ENCODE measurements at places on chromosomes 7 and 10.
A peak's percentile ranks its signal among the peaks of the same experiment; 100 is the strongest.

DNA sequence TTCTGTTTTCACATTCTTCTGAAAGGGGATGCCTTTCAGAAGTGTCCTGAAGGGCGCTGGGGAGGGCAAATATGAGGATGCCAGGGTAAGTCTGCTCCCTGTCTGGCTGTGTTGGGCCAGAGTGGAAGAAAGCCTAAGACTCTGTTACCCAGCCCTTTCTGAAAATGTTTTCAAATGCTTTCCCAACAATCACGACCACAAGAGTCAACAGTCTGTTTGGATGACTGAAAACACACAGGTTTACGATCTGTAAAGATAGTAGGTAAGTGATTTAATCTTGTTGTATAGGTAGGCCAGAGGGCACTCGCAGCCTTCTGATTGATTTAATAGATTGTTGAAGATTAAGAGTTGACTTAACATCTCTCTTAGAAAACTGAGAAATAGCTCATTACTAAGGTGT lies 13.2 kb downstream of the SGPL1 start:
- ATAC-seq = no peak

DNA sequence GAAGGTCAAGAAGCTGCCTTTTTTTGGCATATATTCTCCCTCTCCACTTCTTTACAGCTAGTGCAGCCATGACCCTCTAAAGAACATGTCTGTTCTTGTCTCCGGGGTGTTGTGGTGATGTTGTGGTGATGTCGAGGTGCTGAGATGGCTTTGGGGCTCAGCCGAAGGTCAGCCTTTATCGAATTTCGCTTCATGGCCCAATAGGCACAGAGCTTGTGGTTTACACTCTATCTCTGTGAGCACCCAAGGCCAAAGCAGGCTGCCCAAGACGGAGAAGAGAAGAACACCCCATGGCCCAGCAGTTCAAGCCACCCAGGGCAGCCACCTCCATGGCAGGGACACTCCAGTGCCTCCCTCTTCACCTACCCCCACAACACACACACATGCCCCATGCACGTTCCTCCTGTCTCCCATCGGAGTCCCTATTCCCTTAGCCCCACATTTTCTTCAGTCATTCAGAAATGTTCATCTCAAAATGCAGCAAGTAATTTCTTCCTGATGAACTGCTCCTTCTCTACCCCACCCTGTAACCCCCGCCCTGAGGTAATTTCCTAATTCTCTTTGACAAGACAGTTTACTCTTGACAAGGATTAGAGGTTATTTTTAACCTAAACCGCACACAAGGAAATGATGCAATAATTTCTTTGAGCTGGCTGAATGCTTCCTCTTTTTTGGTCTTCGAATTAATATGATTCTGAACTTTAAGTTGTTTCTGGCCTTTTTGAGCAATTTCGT lies 18.6 kb upstream of the ADRB1 start:
- peak; percentile 87 for ATAC-seq

DNA sequence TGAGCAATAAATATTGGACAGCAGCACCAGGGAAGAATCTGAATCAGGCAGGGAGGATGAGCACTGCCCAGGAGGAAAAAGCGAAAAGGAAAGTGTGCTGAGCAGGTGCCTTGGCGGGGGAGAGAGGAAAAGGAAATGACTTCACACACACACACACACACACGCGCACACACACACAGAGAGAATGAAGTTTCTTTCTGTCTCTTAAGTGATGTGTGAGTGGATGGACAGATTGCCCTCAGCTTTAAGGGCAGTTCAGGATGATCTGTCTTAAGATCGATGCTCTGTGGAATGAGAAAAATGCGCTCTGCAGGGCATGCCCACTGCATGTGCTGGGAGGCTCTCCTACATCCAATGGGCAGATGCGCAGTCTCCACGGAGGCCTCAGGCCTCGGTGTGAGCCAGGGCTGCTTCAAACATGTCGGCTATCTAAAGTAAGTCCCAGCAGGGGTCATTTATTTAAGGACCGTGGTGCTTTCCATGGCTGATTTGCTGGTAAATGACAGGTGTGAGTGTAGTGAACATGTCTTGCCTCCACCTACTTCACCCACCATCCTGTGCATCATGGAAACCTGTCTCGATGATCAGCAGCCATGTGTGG lies 2.5 kb upstream of the ACBD5 start:
- ATAC-seq = peak; percentile 49

- no peak for ATAC-seq
Measured at GRCh38 chr7:256461-256940, 33.5 kb upstream of the FOXL3 start.

DNA sequence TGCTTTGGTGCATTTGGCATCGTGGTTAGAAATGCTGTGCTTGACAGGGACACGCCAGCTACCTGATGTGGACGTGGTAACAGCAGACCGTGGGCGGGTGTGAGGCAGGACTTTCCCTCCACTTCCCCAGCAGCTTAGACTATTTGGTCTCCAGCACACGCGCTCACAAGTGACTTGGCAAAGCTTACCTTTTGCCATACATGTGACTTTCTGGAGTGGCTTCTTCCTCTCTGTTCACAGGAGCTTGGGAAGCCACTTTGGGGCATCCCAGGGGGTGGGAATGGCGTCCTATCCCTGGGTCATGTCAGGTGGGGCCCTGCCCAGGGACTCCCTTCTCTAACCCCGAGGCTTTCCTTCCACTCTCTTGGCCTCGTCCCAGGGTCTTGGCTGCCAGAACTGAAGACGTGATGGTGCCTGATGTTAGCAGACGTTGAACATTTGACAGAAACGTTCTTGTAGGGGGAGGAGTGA lies 228.7 kb upstream of the KLF6 start:
- ATAC-seq = peak; percentile 81

DNA sequence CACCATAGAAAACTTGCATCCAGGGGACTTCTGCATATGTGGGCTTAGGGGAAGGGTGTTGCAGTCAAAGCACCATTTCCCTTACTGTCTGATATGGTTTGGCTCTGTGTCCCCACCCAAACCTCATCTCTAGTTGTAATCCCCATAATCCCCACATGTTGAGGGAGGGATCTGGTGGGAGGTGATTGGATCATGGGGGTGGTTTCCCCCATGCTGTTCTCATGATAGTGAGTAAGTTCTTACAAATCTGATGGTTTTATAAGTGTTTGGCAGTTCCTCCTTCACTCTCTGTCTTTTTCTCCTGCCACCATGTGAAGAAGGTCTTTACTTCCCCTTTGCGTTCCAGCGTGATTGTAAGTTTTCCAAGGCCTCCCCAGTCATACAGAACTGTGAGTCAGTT lies 177.4 kb downstream of the ADK start:
- no peak for ATAC-seq

- no peak for ATAC-seq
Measured at GRCh38 chr7:226281-226895, 34.0 kb downstream of the FAM20C start.

- ATAC-seq = peak; percentile 72
Measured at GRCh38 chr10:5551531-5552375, 27.0 kb downstream of the CALML3 start.

- no peak for ATAC-seq
Measured at GRCh38 chr7:92108821-92109220, 25.5 kb downstream of the CYP51A1 start.

DNA sequence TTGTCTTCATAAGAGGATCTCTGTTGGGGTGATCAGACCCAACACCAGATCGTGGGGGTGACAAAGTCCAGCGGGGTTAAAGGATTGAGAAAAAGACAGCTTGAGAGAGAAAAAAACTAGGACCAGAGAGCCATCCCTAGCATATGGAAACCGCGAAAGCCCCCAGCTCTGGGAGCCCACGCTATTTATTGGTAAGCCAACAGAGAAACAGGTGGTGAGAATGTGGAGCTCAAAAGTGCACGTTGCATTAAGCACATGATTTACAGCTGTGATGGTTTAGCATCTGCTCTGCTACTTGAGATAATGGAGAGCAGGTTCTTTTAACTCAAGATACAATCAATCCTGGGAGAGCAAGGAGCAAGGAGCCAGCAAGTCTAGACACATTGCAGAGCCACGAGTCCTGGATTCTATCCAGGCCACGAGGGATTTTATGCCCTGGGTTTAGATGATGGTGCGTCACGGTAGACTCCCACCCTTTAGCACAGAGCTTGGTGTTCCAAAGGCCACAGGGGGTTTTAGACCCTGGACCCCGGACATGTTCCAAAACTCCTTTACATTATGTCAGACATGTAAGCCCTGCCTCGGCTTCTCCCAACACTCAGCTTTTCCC lies 755.2 kb upstream of the SORCS1 start:
- ATAC-seq = no peak

DNA sequence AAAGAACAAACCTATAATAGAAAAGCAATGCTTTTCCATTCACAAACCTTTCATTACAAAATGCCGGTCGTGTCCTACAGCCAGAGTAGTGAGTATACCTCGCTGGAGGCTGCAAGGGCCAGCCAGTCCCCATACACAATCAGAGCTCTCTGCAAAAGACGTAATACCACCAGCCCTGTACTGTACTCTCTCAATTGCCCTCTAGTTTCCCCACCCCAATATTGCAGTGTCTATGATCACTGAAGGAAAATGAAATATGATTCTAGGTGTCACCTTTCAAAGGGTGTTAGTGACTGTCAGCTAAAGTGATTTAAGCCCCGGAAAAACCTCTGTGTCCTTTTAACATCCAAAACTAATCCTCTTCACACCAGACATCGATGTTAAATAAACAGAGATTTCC lies 24.8 kb downstream of the PLXNA4 start:
- ATAC-seq = no peak

DNA sequence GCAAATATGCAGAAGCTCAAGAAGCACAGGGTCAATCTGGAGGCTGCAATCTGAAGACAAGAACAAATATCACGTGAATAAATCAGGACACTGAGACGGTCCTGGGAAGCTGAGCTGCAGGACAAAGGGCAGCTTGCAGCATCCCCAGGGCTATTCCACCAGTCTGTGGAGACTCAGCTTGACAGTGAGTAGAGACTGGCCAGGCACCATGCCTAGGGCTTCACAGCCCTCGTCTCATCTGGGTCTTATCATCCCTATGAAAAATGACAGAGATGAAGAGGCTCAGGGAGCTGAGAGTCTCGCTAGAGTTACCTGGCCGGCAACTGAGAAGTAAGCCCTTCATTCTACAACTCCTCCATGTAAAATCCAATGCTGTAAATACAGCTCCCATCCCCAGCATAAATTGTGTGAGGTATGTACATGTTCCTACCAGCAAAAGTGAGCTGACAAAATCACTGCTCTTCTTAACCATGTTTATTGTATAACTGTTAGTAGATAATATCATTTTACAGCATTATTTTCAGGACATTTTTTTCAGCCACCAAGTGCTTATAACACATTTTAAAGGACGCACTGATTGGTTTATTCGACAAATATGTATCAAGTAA lies 186.6 kb upstream of the IGFBP3 start:
- peak; percentile 34 for ATAC-seq

GRCh38 chr7:118184565-118184940 lies 589 bp downstream of the LSM8 start:
- ATAC-seq = no peak

DNA sequence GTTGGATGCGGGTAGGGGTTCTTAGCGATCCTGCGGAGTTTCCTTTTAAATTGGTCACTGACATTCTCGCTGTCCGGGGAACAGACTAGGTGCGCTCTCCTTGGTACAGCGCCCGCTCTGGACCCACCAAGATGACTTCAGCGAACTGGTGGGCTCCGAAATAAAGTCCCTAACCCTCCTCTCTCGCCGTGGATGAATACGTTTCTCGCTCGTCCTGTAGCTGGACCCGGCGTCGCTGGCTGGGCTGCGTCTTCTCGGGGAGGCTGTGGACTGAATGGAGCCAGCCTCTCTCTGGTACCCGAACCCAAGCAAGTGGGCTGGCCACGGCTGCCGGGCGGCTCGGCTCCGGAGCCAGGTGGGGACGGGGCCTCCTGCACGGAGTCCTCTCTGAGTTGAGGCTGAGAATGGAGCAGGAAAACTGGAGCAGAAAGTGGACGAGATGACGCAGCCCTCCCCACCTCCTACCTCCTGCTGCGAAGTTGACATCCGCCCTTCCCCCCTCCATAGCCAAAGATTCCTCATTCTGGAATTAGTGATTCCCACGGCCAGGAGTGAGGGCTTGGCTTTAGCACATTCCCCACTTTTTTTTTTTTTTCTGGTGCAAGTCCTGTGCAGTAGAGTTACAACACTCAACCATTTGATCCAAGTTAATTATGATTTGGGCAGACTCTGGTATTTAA lies 1.5 kb downstream of the UNC5B start:
- no peak for ATAC-seq

DNA sequence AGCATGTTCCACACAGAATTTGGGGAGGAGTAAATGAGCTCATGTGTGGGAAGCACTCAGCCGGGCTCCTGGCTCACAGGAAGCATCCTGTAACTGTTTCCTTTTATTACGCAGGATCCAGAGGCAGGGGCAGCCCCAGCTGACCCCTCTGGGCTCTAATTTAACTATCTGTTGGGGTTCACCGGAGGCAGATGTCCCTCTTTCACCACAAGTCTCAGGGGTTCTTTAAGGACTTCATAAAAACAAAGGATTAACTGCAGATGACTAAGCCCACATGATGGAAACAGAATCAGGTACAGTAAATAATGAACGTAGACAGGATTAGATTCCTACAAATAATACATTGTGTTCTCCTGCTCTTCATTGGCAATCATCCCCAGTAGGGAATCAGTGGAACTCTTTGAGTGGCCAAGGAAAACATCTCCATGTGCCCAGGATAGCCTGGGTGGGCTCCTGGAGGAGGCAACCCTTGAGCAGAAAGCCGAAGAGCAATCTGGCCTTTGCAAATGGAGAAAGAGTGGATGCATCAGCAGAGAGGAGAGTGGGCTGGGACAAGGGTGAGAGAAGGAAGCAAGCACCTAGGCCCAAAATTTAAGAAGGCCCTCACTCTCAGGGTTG lies 24.6 kb downstream of the TBXAS1 start:
- no peak for ATAC-seq

GRCh38 chr10:1570416-1571051 lies 166.8 kb downstream of the ADARB2 start:
- no peak for ATAC-seq

DNA sequence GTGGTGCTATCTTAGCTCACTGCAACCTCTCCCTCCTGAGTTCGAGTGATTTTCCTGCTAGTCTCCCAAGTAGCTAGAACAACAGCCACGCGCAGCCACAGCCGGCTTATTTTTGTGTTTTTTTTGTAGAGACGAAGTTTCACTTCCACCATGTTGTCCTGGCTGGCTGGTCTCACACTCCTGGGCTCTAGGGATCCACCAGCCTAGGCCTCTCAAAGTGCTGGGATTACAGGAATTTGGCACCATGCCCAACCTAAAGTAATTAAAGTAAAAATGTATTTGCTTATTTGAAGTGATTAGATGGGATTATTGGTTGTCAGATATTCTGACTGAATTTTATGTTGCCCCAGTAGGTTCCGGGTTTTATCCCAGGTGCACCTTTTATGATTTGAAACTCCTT lies 22.7 kb downstream of the LUC7L2 start:
- no peak for ATAC-seq

- no peak for ATAC-seq
Measured at GRCh38 chr7:127888411-127888810, 142.8 kb downstream of the LRRC4 start.

DNA sequence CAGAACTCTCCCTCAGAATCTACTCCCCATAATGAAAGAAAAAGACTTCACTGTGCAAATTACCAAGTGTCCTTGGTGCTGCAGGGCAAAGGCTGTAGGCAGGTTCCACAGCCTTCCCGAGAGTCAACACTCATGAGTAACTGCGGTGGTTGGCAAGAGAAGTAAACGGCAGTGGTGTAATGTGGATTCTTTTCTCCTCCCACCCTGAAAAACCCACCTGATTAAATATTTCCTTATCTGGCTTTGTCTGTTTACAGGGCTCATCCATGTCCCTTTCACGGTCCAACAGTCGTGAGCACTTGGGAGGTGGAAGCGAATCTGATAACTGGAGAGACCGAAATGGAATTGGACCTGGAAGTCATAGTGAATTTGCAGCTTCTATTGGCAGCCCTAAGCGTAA lies 300.9 kb downstream of the BICC1 start:
- ATAC-seq = no peak

All from stimulated activated memory B cell treated with anti-CD40 and anti-IgM and Interleukin-4, amounts not matched to agents 10 μg/mL and 1 μg/mL and 100 μg/mL, for 72 hours (primary cell).